ENCODE measurements at places on chromosomes 2 and 18.

DNA sequence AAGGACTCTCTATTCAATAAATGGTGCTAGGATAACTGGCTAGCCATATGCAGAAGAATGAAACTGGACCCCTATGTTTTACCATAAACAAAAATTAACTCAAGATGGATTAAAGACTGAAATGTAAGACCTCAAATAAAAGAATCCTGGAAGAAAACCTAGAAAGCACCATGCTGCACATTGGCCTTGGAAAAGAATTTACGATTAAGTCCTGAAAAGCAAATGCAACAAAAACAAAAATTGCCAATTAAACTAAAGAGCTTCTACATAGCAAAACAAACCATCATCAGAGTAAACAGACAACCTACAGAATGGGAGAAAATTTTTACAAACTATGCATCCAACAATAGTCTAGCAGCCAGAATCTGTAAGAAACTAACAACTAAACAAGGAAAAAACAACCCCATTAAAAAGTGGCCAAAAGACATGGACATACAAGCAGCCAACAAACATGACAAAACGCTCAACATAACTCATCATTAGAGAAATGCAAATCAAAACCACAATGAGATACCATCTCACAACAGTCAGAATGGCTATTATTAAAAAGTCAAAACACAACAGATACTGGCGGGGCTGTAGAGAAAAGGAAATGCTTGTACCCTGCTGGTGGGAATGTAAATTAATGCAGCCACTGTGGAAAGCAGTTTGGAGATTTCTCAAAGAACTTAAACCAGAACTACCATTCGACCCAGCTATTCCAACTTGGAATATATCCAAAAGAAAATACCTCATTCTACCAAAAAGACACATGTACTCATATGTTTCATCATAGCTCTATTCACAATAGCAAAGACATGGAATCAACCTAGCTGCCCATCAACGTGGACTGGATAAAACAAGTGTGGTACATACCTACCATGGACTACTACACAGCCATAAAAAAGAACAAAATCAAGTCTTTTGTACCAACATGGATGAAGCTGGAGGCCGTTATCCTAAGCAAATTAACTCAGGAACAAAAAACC is 30.6 kb downstream of the SEPTIN10 start:
- DNase-seq, result no peak

DNA sequence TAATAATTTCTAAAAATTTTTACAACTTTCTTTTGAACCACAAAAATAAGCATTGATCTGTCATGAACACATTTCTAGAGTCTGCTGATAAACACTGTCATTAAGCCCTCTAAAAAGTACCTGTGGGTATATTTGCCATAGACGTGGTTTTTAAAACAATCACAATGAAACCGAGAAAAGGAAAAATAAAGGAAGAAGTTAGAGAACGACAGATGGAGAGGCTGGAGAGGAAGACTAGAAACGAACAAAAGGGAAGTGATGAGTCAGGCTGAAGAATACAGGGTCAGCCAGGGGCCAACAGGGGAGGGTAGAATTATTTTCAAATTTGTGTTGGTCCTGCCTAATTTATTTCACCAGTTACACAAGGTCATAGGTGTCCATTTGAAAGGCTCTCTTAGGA is 62.0 kb downstream of the MYL12B start:
- DNase-seq, result no peak

- no peak for DNase-seq
Observed at GRCh38 chr2:71602581-71602980, 149.2 kb downstream of the DYSF start.

DNA sequence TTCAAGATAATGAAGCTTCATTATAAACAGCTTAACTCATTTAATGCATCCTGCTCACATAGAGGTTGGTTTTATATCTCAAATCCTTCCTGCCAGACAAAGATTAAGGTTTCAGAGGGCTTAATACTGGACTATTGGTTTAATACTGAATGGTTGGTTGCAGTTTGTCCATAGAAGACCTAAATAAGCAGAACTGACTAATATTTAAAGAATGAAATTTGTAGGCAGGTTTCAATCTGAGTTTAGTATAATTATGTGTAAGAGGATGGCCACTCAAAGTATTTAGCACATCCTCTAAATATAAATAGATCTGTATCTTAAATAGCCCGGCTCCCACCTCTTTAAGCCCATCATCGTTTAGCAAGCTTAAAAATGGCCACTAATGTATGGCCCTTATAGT is 92.5 kb downstream of the EPB41L5 start:
- no peak for DNase-seq

DNA sequence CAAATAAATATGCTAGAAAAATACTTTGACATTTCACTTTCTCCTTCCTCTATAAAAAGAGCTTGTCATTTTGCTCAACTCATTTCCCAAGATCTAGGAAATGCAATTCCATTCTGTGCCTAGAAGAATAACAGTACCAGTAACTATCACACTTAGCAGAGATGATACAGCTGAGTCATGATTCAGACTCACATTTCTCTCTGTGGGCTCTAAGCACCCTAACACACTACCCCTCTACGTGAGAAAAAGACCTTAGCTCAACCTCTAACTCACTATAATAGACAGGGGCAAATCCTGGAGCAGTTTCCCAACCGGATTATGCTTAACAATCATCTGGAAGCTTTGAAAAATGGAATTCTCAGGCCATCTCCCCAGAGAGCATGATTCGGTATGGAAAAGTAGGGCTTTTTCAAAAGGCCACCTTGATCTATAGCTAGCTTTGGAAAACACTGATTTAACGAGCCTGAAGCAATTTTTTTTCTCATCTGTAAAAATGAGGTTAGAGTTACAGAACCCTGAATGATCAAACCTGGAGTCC is 1312.3 kb upstream of the PIK3C3 start:
- no peak for DNase-seq

- no peak for DNase-seq
Observed at GRCh38 chr2:122831649-122832048, 1076.2 kb downstream of the TSN start.

DNA sequence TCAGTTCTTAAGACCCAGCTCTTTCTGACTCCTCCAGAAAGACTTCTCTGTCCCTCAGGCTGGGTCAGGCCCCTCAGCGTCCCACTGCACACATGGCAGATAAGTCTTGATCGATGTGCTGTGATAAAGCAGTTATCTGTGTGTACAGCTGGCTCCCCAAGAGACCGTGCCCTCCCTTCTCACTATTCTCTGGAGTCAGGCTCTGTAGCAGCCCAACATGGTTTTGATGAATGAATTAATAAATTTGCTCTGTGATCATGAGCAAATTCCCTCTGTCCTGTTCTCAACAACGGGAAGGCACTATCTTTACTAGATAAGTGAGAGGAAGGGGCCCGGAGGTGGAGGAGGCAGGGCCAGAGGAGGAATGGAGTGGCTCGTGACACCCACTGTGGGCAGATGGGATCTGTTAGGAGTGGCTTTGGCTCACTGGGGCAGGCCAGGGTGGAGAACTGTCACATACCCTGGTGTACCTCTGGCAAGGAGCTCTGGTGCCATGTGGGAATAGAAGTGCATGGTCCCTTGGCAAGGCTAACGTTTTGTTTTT is 48.3 kb downstream of the ZFP36L2 start:
- no peak for DNase-seq

DNA sequence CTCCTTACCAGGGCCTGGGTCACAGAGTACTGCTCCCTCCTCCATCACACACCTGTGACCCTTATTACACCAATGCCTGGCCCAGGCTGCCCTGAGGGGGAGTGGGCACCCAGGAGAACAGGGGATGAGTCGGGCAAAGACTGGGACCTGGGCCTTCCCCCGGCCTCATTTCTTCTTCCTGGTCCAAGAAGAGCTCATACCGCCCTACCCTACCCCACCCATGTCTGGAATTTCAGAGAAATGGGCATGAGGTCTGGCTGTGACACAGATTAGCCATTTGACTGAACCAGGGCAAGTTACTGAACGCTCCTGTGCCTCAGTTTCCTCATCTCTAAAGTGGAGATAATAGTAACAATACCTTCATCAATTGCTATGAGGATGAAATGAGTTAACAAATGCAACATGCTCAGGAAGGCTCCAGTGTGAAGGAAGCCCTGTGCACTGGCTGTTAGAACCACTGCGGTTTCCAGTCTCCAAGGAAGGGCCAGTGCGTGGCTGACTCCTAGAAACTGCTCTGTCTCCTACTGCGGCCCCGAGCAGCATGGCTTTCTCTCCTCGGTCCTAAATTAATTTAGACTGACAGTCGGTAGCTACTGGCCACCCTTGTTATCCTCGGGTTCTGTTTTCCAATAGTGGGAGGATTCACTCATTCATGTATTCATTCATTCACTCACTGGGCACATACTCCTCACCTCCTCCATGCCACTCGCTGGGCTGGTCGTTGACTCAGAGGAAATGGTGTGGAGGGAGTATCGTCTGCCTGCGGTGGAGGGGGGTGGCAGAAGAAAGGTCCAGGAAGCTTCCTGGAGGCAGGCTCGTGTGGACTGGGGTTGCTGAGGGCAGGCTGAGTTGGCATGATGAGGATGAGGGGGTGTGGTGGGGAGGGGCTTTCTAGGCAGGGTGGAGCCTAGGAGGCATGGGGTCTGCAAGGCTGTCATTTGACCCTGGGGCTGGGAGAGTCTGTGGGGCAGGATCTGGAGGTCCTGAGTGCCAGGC is 175.6 kb downstream of the GLI2 start:
- DNase-seq, result no peak

GRCh38 chr2:139631966-139632365 is 851.8 kb upstream of the NXPH2 start:
- no peak for DNase-seq

- no peak for DNase-seq
Observed at GRCh38 chr2:104863146-104863467, 9.2 kb downstream of the POU3F3 start.

DNA sequence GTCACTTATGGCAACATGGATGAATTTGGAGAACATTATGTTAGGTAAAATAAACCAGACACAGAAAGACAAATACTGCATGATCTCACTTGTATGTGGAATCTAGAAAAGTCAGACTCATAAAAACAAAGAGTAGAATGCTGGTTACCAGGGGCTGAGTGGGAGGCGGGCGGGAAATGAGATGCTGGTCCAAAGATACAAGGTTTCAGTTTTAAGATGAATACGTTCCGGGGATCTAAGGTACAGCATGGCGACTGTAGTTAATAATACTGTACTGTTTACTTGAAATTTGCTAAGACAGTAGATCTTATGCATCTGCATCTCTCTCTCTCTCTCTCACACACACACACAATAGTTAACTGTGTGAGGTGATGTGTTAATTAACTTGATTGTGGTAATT is 14.2 kb downstream of the FAM110C start:
- DNase-seq, result no peak

- DNase-seq, result no peak
Observed at GRCh38 chr2:37916512-37917082, 8.5 kb upstream of the RMDN2 start.

DNA sequence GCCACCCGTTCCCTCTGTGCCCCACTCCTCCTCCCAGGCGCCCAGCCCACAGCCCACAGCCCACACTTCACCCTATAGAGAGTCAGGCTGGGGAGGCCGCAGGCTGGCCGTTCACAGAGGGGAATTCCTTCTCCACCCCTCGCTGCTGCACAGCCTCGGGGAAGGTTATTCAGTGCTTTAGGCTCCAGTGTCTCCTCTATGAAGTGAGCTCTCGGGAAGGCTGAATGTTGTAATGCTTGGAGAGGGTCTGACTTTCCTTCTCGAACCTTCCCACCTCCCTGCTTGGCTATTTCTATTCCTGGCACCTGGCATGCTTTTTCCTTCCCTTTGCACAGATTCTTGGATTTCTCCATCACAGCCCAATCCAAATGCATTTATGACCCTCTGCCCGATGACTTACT is 62.5 kb upstream of the SMAD7 start:
- no peak for DNase-seq

- no peak for DNase-seq
Observed at GRCh38 chr2:98300141-98300874, 45.9 kb upstream of the CNGA3 start.

GRCh38 chr18:58865701-58866065 is 1.0 kb downstream of the ZNF532 start:
- no peak for DNase-seq

DNA sequence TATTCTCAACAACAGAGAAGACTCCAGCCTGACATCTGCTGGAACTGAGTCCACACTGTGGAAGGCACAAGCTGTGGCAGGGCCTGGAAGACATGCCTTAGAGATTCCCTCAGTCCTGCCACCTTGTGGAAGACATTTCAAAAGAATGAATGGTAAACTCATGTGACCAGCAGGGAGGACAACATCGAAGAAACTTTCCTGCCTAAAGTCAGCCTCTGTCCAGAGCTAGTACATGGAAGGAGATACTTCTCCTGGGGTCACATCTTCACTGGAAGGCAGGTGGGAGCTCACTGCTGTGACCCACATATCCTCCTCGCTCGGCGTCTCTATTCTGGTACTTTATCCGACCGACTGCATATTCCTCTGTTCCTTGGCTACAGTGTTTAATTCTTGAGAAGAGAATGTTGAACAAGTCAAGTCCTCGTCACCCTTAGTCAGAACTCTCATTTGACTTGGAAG is 59.5 kb downstream of the PUM2 start:
- no peak for DNase-seq

- no peak for DNase-seq
Observed at GRCh38 chr2:133194362-133194655, 374.0 kb downstream of the NCKAP5 start.

- no peak for DNase-seq
Observed at GRCh38 chr2:27965841-27966240, 75.3 kb downstream of the BABAM2 start.

DNA sequence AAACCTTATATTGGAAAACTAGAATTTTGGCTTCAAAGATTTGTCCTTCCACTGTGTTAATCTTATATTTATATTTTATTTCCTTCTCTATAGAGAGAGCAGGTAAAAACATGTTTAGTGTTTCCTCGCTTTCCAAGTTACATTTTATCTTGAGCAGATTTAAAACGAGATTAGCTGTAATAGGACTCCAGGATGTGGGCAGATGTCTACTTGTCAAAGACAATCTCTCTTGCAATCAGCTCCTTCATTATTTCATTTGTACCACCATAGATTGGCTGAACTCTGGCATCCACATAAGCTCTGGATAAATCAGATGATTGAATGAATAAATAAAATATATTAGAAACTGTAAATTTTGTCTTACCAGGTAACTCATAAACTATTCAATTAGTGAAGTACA is 17.5 kb upstream of the KANSL1L start:
- DNase-seq, result no peak

GRCh38 chr2:184004948-184005672 is 593.2 kb upstream of the ZNF804A start:
- DNase-seq, result no peak

DNA sequence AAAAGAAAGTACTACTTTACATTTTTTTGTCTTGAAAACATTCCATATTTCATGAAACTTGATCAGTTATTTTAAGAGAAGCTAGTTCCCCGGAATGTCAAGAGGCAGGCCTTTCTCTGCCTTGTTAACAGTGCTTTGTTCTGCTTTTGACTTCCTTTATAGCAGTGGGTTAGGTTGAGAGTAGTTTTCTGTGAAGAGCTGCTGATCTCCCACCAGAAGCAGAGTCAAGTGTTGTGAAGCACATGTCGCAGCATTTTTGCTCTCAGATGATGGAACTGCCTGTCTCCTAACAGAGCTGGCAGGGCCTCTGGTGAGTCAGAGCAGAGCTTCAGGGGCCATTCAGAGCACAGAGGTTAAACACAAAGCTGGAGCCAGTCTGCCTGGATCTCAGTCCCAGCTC is 871.8 kb downstream of the SLC4A3 start:
- no peak for DNase-seq

- no peak for DNase-seq
Observed at GRCh38 chr18:58413667-58414628, 214.9 kb downstream of the ALPK2 start.

GRCh38 chr2:125169764-125170146 is 1144.7 kb downstream of the CNTNAP5 start:
- no peak for DNase-seq

GRCh38 chr2:135662088-135662487 is 79.6 kb upstream of the UBXN4 start:
- DNase-seq, result no peak

- DNase-seq, result no peak
Observed at GRCh38 chr2:39821871-39822270, 42.8 kb upstream of the THUMPD2 start.
